ENCODE measurements at places on chromosomes 16 and 17. TPM values are rescaled to one million over a fixed set of nuclear protein-coding genes. Genes with fewer than 3 reads are reported as not detected.

Gene ZSCAN10
- not detected for total RNA-seq

Gene TP53TG3D
- total RNA-seq = not detected

Gene GOT2
- total RNA-seq = 128 TPM

Gene TPSB2
- not detected for total RNA-seq

Gene ADORA2B
- total RNA-seq = 16.0 TPM

Gene RUNDC1
- total RNA-seq = 3.8 TPM

Gene APOH
- total RNA-seq = not detected

Gene SOCS1
- total RNA-seq = not detected

Gene ANKFN1
- 7.0 TPM for total RNA-seq

Gene GTF3C1
- total RNA-seq = 88.2 TPM

Gene HLF
- total RNA-seq = 1.9 TPM

Gene CRYM
- total RNA-seq = not detected

Gene ZFP3
- 0.40 TPM for total RNA-seq

Gene NDRG4
- total RNA-seq = 6.7 TPM

Gene SOX8
- 0.25 TPM for total RNA-seq

Gene TNFSF12
- total RNA-seq = 0.33 TPM

Gene MYH11
- not detected for total RNA-seq

Gene C16orf89
- not detected for total RNA-seq

Gene TM4SF5
- not detected for total RNA-seq

Gene KLHL10
- total RNA-seq = not detected

Gene CA7
- total RNA-seq = not detected

Gene CCL13
- not detected for total RNA-seq

Gene CHST5
- total RNA-seq = not detected

Gene SLC5A2
- total RNA-seq = not detected

Gene MYH8
- not detected for total RNA-seq

Gene KRT28
- not detected for total RNA-seq

Gene CTU2
- 13.6 TPM for total RNA-seq

Gene DOC2A
- not detected for total RNA-seq

Gene NAGS
- 1.4 TPM for total RNA-seq

Gene ENPP7
- total RNA-seq = not detected

Gene SLC9A5
- total RNA-seq = 0.03 TPM

Gene TNFRSF17
- not detected for total RNA-seq

Gene CLDN7
- total RNA-seq = not detected

Gene AP2B1
- total RNA-seq = 52.9 TPM

Gene SMIM22
- not detected for total RNA-seq

Gene MNT
- 0.07 TPM for total RNA-seq

Gene PPP1R27
- not detected for total RNA-seq

Gene OR3A3
- not detected for total RNA-seq

Gene NOD2
- not detected for total RNA-seq

Gene IRX5
- total RNA-seq = 16.7 TPM

Gene ZNF423
- not detected for total RNA-seq

Gene STUB1
- 418 TPM for total RNA-seq

Gene CD300LB
- total RNA-seq = not detected

Gene CLEC19A
- total RNA-seq = not detected

Gene STH
- total RNA-seq = not detected

Gene RHBDL1
- total RNA-seq = 0.16 TPM

Gene KCNH4
- not detected for total RNA-seq

Gene LPO
- not detected for total RNA-seq

Gene SLC25A10
- total RNA-seq = 77.6 TPM

Gene PRDM7
- not detected for total RNA-seq

Data from MG63 (cell line).